Stimulated activated CD4-positive, alpha-beta T cell treated with anti-CD3 and anti-CD28 coated beads, TNF-alpha, amount 100 ng/mL, for 1 hour (primary cell): ENCODE measurements at places on chromosomes 11 and 22.

DNA sequence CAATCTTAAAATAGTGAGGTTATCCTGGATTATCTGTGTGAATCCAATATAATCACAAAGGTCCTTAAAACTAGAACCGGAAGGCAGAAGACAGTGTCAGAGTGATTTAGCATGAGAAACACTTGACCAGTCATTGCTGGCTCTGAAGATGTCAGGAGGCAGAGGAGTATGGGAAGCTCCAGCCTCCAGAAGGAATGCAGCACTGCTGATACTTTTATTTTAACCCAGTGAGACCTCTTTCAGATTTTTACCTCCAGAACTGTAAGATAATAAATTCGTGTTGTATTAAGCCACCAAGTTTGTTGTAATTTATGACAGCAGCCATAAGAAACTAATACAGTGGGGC, 134.4 kb upstream of the ZC3H12C start:
- no peak for DNase-seq

- no peak for DNase-seq
These were observed 32.7 kb upstream of the HEPHL1 start for GRCh38 chr11:93988455-93988854.

DNA sequence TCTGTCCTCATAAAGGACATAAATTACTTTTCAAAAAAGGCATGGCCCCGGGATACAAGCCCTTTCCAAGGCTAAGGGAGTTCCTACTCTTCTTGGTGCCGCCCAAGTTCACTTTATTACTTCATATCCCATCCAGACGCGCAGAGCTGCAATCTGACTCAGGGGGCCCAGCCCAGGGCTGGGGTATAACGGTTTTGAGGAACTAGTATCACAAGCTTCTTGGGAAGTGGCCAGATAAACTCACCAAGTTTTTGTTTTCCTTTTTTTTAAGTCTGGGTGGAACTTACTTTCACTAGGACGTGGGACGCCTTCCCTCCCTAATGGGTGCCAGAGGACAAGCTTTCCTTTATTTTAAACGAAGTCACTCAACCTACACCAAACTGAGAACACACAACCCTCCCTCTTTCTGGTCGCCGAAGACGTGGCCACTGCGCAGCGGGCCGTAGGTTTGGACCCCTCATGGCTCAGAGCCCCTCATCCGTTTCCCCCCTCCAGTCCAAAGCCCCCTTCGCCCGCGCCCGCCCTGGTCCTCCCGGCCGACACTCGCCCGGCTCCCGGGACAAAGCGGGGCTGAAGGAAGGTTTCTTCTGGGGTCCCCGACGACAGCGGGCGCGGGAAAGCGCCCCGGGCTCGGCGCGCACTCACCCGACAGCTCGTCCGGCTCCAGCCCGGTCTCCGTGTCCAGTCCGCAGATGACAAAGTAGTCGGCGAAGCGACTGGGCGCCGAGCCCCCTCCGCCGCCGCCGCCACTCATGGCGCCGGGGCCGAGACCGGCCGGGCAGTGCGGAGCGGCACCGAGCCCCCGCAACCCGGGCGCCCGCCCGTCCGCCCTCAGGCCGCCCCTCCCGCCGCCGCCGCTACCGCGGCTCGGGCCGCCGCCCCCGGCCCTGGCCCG, 587 bp downstream of the DENND5A start:
- DNase-seq, result no peak

GRCh38 chr11:86579406-86579731, 93.0 kb downstream of the ME3 start:
- DNase-seq, result no peak

DNA sequence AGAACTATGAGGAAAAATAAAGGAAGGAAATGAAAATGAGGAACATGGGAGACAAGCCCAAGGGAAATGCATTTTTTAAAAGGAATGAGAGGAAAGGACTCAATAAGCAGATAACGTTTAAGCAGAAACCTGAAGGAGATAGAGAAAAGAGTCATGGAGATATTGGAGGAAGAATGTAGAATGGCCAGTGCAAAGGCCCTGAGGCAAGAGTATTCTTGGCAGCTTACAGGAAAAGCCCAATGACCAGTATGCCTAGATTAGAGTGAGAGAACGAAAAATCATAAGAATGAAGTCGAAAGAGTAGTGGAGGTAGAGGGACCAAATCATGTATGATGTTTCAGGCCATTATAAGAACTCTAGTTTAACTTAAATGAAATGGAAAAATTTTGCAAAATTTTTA, 220.3 kb downstream of the DLG2 start:
- no peak for DNase-seq

DNA sequence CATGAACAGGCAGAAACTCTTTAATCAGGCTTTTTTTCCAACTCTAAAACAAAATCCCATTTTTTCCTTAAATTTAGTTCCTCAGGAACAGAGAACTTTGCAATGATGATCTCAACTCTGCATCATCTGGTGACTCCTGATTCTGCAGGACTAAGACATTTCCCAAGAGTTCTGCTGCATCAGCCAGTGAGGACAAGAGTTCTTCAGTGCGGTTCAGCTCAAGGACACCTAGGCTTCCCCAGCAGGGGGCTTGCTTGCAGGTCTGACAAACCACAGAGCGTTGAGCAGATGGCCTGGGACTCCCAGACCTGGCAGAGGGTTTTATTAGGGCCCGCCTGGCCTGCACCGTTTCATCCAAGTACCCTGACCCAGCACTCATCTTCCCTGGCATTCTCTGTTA, 6.4 kb downstream of the CDCA5 start:
- no peak for DNase-seq

- DNase-seq, result no peak
These were observed 5.4 kb downstream of the TNRC6B start for GRCh38 chr22:40183029-40183581.

DNA sequence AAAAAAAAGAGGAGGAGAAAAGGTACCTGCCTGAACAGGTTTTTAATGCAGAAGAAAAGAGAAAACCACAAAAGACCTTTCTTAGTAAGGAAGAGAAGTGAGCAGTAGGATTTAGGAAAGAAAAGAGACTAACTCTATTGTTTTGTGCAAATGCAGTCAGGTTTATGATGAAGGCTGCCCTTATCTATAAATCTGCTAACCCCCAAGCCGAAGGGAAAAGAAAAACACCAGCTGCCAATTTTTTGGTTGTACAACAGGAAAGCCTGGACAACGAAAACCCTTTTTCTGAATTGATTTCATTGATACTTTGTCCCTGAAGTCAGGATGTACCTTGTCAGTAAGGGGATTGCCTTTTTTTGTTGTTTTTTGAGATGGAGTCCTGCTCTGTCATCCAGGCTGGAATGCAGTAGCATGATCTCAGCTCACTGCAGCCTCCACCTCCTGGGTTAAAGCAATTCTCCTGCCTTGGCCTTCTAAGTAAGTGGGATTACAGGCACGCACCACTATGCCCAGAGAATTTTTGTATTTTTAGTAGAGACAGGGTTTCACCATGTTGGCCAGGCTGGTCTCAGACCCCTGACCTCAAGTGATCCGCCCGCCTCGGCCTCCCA, 21.2 kb downstream of the POLD4 start:
- DNase-seq, result no peak

DNA sequence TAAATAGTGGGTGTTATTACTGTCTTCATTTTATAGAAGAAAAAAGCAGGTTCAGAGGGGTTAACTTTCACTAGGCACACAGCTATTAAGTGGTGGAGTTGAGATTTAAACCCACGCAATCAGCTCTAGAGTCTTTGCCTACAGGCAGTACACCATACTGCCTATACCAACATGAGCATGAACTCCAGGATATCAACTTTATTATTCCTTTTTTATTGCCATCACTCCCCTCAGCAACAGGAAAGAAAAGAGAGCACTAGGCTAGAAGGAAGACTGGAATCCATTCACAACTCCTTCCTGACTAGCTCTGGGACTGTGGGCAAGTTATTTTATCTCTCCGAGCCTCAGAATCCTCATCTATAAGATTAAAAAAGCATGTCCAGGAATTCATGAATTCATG, 58.7 kb upstream of the FSHB start:
- no peak for DNase-seq

DNA sequence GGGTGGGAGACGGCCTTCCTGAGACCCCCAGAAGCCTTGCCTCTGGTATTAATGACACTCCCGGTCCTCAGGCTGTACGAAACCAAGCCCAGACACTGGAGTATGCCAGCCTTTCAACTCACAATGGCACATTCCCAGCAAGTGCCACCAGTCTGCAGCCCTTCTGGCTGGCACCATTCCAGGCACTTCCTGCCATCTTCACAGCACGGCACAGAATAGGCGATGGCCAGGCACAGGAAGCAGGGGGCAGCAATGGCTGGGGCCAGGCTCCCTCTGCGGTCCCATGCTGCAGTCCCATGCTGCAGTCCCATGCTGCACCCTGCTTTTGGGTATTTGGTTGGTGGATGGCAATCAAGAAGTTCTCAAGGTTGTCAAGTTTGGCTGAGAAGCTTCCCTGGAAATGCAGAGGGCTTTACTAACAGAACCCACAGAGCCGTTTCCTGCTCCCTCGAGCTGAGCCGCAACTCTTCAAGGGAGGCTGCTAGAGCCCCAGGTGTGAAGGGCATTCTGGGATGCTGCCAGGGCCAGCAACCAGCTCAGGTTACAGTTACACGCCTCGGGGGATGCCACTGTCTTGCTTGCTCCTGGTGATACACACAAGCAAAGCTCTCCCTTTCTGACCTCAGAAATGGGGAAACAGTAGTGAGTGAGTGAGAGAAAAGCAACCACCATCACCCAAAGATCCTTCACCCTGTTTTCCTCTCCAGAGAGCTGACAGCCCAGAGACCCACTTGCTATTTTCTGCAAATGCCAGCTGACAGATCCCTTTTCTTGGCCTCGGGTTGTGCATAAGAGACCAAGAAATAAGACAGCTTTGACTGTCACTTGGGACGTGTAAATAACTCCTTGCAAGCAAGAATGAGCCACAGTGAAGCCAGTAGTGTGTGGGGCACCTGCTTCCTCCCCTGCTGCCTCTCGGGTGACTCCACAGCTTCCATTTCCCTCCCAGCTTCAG, 23.9 kb downstream of the LRFN4 start:
- no peak for DNase-seq

GRCh38 chr11:120270386-120270785, 30.4 kb downstream of the POU2F3 start:
- DNase-seq, result no peak

GRCh38 chr11:103832762-103833161, 203.7 kb upstream of the DDI1 start:
- DNase-seq, result no peak

DNA sequence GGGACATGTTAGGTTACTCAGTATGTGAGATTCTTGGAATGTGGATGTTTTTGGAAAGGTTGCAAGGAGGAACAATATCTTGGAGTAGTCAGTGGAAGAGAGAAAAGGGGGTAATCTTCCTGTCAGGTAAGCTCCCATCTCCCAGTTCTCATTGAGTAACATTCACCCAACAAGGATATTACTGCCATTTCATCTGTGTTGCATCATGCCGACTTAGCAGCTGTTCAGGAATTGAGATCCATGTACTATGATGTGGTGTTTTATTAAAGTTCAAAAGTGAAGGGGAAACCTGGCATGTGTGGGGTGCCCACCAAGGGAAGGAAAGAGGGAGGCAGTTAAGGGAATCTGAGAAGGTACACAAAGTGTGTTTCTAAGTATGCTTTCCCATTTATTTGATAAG, 58.4 kb upstream of the RASSF10 start:
- no peak for DNase-seq

DNA sequence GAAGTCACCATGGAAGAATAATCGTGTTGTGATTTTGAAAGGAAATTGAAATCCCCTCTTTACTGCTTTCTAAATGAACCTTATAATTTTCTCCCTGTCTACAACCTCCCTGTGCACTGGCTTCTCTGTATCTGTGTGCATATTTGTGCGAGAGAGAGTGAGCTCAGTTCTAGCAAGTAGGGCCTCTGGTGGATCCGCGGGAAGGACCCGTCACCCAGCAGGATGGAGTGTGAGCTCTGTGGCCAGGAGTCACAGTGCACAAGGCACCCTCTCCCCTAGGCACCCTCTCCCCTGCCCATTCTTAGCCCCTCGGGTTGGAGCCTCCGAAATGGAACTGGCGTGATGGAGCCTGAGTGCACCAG, 109.0 kb downstream of the TRIM29 start:
- no peak for DNase-seq

DNA sequence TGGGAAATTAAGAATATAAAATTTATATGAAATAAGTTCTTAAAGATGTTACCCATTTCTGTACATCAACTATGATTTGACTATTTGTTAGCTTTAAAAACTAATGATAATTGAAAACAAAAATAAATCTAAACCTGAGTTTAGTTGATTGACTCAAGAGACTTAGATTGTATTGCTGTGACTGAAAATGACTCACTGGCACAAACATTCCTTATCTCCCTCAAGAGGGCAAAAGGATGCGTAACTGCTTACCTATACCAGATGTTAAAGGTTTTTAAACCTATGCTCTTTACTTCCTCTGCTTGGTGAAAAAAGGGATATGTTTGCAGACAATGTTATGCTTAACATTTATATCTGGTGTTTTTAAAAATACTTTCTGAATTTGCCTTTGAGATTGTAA, 30.3 kb downstream of the ATM start:
- no peak for DNase-seq

GRCh38 chr22:26669060-26669481, 11.7 kb downstream of the MIAT start:
- no peak for DNase-seq

GRCh38 chr11:81197396-81197795, 1536.3 kb downstream of the FAM181B start:
- DNase-seq, result no peak

DNA sequence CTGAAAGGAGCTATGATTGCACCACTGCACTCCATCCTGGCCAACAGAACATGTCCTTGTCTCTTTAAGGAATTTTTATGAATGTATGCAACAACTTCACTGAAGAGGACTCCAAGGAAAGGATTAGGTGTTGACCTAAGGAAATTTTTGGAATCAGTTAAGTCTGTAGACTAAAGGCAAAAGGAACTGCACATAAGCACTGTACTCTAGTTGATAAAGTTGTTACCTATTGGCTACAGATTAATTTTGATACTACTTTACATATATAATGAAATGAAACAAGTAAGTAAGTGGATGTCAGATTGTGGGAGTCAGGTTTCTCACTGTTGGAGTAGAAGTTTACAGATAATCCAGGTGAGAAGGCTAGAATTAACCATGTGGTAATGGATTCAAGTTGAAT, 36.5 kb downstream of the TUG1 start:
- DNase-seq, result no peak

GRCh38 chr22:48701296-48702030, 1126.2 kb downstream of the BRD1 start:
- no peak for DNase-seq

GRCh38 chr11:1458340-1459218, 28.0 kb downstream of the MOB2 start:
- DNase-seq, result no peak

DNA sequence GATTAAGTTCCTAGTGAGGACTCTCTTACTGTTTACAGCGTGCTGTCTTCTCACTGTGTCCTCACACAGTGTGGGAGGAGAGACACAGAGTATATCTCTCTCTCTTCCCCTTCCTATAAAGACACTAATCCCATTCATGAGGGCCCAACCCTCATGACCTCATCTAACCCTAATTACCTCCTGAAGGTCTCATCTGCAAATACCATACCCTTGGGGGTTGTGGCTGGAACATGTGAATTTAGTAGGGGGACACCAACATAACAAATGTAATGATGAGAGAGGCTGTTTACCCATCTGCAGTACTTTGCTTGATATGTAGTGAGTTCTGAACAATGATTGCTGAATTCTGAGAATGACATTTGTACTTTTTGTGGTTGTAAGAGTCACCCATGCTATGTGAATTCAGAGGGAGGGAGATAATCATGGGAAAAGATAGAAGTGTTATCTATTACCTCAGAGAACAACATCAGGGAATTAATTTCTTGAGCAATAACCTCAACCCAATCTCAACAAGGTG, 4.9 kb upstream of the OR52W1 start:
- DNase-seq, result no peak

- DNase-seq, result no peak
These were observed 10.4 kb downstream of the PACSIN2 start for GRCh38 chr22:43004362-43005035.

- DNase-seq, result no peak
These were observed 2.9 kb upstream of the APOA1 start for GRCh38 chr11:116840224-116840745.
